Posterior vena cava (tissue), 2 donors: ENCODE measurements at places on chromosomes 12 and 14.
A peak's percentile ranks its signal among the peaks of the same experiment; 100 is the strongest.

- no peak for DNase-seq
These were observed 22.6 kb downstream of the SUDS3 start for GRCh38 chr12:118398940-118399339.

DNA sequence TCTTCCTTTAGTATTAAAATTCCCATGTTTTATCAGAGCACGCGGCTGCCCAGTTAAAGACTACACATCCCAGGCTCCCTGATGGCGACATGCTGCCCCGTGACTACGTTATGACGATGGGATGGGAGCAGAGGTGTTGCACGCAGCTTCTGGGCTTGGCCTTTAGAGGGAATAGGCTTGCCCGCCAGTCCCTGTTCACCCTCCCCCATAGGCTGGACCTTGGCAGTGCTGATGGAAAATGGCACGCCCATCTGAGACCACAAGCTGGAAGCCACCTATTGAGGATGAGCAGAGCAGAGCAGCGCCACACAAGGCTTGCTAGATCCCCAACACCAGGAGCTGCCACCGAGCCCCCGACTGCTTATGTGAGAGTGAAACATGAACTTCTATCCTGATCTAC lies 24.7 kb downstream of the TTC7B start:
- peak; percentile 78 for DNase-seq

GRCh38 chr12:124539084-124540041 lies 28.0 kb downstream of the NCOR2 start:
- DNase-seq = no peak

DNA sequence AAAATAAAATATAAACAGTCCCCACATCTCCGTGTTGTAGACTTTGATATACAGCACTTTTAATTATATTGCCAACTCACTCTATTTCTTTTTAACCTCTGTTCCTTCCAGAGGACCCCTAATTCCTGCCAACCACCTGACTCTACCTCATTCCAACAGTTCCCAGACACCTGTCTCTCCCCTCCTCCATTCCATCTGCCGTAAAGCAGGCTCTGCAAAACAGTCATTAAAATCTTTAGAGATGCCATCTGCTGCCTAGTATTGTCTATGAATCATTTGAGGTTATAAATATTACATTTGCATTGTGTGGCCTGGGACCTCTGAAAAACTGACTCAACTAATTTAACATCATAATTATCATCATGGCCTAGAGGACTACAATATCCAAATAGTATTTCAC lies 148.8 kb upstream of the DCN start:
- no peak for DNase-seq

- DNase-seq = no peak
These were observed 1937.5 kb upstream of the SEL1L start for GRCh38 chr14:83470959-83471695.

GRCh38 chr12:88591343-88591742 lies 11.1 kb upstream of the KITLG start:
- no peak for DNase-seq

DNA sequence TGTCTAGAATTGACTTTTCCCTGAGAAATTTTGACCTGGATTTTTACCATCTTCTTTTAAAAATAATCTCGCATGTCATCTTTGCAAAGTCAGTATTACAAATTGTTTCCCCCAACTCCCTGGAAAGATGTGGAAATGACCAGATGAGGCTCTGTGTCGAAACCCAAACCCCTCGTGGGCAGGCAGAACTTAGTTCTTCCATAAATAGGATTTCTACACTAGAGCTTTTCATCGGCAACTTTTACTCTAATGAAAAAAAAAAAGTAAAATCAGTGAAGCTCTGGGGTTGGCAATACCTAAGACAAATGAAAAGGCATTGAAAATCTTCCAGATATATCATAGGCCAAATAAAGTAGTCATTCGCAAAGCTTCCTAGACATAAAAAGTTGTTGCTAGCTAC lies 17.0 kb downstream of the SSPN start:
- no peak for DNase-seq

DNA sequence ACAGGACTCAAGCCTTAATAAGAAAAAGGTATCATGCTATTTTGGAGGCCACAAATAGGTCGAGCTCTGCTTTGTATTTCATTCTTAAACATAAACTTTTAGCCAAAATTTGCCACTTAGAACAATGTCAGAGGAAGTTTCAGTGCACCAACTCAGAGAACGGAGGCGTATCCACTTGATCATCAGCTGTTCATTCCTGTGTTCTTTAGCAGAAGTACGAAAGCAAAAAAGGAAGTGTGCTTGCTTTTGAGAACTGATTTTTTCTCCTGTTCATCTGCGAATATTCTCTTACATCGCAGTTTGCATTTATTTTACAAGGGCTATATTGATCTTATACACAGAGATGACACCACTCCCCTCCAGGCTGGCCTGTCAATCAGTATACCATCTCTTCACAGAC lies 188.6 kb upstream of the SOX5 start:
- DNase-seq = no peak

DNA sequence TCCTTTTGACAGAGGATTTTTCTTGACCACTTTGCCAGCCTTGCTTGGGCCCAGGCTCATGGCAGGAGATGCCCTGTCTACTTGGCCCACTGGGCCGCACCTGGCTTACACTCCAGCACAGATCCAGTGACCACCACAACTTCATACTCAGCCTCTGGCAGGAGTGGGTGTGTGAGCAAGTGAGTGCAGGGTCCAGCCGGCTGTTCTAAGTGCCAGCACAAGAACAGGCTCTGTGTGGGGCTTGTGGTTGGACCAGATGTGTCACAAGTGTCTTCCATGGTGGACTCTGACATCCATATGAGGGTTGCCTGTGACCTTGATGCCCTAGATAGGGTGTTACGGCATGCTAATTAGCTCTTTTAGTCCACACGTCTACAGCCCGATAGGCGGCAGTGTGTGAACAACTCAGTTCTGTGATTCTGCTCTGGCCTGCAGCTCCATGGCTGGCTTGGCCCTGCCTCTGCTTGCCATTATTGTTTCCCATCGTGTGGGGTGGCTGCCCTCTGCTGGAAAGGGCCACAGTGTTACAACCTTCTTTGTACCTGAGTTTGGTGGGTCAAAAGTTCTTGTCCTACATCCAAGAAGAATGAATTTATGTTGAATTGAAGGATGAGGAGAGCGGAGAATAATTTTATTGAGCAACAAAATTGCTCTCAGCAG lies 1089.1 kb downstream of the SLC6A15 start:
- DNase-seq = peak; percentile 74

GRCh38 chr12:120115692-120116440 lies 687 bp downstream of the RAB35 start:
- no peak for DNase-seq

DNA sequence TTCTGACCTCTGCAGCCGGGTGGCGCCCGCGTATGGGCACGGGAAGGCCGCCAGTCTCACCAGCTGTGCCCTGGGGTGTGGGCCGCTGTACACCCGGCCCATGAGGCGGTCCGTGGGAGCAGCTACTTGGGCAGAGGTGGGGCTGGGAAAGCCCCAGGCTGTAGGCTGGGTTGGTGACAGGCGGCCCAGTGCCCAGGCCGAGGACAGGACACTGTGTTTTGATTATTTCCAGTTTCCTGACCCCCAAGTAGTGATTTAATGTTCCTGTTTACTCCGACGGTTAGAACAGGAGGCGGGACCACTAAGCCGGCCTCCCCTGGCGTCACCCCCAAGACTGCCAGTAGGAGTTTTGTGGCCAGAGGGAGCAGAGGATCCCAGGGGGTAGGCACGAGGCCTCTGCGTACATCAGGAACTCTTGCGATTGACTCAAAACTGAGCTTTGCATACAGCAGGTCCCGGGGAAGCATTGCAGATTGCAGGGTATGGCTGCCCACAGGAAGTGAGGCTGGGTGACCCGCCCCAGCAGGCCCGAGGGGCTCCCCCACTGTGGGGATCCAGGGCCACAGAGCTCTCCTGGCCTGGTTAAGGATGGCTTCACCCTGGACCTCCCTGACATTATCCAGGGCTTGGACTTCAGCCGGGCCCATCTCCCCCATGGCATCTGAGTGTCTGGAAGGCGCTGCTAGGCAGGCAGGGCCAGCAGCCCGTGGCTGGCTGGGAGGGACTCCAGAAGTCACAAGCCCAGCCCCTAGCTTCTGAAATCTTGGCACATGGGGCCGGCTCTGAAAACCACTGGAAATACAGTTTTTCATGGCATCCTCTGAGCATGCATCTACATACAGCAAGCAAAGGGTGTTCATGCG lies 42.5 kb upstream of the DIO3 start:
- DNase-seq = peak; percentile 88

- no peak for DNase-seq
These were observed 188.7 kb downstream of the TTC8 start for GRCh38 chr14:89013098-89013504.

- peak; percentile 47 for DNase-seq
These were observed 155.4 kb upstream of the FAR2 start for GRCh38 chr12:28993720-28994119.

GRCh38 chr12:87988534-87988933 lies 40.7 kb downstream of the C12orf50 start:
- no peak for DNase-seq

GRCh38 chr14:64873506-64874219 lies 6.0 kb downstream of the SPTB start:
- DNase-seq = no peak

- DNase-seq = peak; percentile 94
These were observed 13.9 kb upstream of the UBC start for GRCh38 chr12:124928095-124928911.

DNA sequence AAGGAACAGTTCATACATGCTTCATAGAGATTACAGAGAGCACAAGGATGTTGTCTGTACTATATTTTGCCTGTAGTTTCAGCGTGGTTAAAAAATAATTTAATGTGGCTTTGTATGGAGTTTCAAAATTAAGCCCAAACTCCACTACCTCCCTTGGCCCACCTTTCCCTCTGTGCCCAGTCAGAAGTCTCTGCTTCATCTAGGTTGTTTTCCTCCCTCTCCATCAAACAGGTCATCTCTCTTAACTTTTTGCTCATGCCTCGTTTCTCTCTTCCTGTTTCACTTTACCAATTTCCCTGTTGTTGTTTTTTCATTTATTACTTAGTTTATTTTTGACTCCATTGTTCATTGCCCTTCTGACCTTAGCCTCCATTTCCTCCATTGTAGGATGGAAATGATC lies 94.9 kb upstream of the NEDD1 start:
- no peak for DNase-seq

DNA sequence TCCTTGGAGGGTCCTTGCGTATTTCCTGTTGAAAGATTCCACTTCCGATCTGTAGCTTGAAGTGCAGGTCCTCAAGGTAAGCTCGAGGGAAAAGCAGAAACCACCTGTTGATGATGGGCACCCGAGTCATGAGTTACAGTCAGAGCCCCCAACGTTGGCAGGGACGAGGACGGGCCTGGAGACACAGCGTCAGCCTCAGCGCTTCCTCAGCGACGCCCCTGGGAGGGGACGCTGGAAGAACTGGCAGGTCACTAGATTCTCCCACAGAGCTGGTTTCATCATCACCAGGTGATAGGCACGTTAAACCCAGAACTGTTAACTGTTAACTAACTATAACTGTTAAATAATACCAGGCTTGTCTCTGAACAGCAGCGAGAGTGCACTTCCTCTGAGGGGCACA lies 101.8 kb downstream of the TNFAIP2 start:
- DNase-seq = no peak

GRCh38 chr12:102215992-102216691 lies 18.5 kb upstream of the PMCH start:
- no peak for DNase-seq

GRCh38 chr12:62793256-62794217 lies 141.4 kb downstream of the PPM1H start:
- peak; percentile 96 for DNase-seq

- DNase-seq = no peak
These were observed 53.2 kb downstream of the DACT1 start for GRCh38 chr14:58690801-58691516.

DNA sequence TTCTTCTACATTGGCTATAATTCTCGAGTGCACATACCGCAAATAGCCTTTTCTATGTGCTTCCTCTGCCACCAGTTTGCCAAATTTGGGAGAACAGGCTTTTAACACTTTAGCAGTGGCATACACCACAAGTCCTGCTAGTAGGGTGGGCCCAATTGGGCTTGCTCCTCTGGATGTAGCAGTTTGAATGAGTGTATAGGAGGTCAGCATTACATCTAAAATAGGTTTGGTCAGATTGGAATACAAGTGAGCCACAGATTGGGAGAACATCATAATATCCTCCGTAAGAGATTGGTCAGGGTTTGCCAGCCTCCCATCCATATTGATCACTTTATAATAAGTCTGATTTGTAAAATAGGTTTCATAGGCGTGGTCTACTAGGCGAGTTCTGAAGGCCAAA lies 902 bp downstream of the ABCD2 start:
- DNase-seq = no peak

GRCh38 chr12:118874698-118875548 lies 106.4 kb upstream of the SRRM4 start:
- no peak for DNase-seq

GRCh38 chr12:5713599-5714081 lies 231.4 kb downstream of the ANO2 start:
- no peak for DNase-seq

- DNase-seq = no peak
These were observed 133.3 kb upstream of the FSCB start for GRCh38 chr14:44640416-44640815.

DNA sequence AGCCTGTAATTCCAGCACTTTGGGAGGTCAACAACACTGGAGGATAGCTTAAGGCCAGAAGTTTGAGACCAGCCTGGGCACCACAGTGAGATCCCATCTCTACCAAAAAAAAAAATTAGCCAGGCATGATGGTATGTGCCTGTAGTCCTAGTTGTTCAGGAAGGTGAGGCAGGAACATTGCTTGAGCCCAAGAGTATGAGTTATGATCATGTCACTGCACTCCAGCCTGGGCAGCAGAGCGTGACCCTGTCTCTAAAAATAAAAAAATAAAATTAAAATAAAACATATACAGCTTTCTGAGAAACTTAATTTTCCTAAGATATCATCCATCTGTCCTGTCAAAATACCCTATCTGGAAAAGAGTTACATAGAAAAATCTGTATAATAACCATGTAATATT lies 38.9 kb downstream of the EML5 start:
- DNase-seq = no peak

- DNase-seq = no peak
These were observed 48.2 kb upstream of the EEA1 start for GRCh38 chr12:92977326-92977725.

- DNase-seq = no peak
These were observed 52.5 kb upstream of the PELI2 start for GRCh38 chr14:56065621-56066290.

DNA sequence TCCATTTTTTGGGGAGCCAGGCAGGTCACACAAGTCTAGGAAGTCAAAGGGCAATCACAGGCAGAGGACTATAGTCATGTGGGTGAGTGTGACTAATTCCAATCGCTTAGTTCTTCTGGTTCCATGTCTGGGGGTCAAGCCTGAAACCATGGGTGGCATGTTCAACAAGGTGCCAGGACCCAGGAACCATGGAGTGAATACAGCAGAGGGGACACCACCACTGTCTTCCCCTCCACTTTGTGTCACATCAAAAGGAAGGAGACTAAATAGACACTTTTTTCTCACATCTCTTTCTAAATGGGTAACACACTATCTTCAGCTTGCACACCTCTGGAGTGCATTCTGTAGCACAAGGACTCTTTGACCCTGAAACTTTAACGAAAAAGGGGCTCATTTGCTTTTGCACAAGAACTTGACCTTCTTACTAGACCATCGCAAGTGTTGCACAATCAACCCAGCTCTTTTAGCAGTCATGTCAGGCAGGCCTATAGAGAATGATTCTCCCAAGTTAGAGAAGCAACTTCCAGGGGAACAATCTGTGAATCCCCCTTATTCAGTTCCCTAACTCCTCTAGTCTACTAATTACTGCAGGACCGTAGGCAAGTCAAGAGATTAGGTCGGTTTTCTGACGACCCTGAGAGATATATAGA lies 398.7 kb downstream of the NELL2 start:
- DNase-seq = no peak

GRCh38 chr12:103282124-103282523 lies 213.6 kb downstream of the C12orf42 start:
- DNase-seq = no peak
